Fibroblast of lung (primary cell): ENCODE measurements at places on chromosomes 6 and 20. TPM values are rescaled to one million over a fixed set of nuclear protein-coding genes. Genes with fewer than 3 reads are reported as not detected.

DNA sequence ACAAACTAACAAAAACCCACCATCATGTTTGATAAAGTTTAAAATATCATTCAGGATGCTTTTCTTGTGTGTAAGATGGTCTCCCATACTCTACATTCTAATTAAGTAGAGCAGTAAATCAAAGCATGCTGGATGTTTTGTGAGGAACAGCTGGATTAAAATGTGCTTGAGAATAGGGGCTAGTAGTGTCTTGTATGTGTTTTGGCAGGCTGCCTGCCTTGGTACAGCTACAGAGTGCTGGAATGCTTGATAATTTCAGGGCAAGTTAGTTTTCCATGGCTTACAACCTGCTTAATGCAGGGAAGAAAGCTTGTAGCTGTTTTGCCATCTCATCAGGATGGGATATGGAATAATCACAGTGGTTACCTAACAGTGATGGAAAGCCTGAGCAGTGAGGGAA, 636.6 kb upstream of the MMS22L start:
- no peaks in the 10 kb centered on the region for H3K36me3 ChIP-seq
- H3K4me1 ChIP-seq: no peaks in the 10 kb centered on the region
- H3K4me3 ChIP-seq: no peak overlapping the region
- H3K27ac ChIP-seq: no peak overlapping the region
- H3K27me3 ChIP-seq: no peaks in the 10 kb centered on the region

GRCh38 chr6:106281661-106282060, 43.9 kb downstream of the ATG5 start:
- H3K36me3 ChIP-seq: no peaks in the 10 kb centered on the region
- no peak for DNase-seq
- no peak overlapping the region for H3K27ac ChIP-seq

Gene RAET1E
- 0.51 and 1.5 TPM in 2 replicates for total RNA-seq

DNA sequence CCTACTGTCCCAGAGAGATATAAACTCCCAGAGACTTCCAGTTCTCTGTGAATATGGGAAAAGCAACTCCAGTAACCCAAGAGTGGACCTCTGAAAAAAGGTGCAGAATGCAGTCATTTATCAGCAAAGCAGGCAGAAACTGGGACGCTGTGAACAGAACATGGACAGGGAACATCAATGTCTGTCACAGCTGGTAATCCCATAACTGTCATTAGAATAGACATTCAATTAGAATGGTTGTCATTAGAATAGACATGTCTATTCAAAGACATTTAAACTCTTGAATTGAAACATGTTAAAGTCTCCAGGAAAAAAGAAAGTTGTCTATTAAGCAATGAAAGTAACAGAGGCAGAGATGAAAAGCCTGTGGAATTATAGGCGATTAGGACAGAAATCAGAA, 302.1 kb downstream of the BTBD3 start:
- no peaks in the 10 kb centered on the region for H3K27me3 ChIP-seq
- no peak for DNase-seq
- no peak overlapping the region for H3K4me3 ChIP-seq
- H3K36me3 ChIP-seq: no peaks in the 10 kb centered on the region
- no peaks in the 10 kb centered on the region for H3K4me1 ChIP-seq

DNA sequence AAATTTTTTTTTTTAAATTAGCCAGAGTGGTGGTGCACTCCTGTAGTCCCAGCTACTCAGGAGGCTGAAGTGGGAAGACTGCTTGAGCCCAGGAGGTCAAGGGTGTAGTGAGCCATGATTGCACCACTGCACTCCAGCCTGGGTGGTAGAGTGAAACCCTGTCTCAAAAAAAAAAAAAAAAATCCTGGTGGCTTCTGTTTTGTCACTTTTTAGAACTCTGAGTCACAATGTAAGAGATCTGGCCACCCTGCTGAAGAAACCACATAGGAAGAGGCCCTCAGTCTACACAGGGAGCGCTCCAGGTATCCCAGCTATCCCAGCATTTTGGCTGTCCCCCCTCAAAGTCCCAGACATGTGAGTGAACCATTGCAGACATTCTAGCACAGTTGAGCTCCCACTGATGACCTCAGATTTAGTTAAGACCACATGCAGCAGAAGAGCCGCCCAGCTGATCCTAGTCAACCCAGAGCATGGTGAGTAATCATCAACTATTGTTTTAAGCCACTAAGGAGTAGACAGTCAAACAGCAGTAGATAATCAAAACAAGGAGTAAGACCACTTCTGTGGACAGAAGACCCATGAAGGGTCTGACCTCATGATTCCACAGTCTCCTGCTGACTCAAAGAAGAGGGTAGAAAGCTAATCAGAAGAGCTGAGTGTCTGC, 12.7 kb upstream of the ARFGEF2 start:
- no peaks in the 10 kb centered on the region for H3K36me3 ChIP-seq
- peaks cover 3% of the 10 kb centered on the region for H3K4me1 ChIP-seq
- no peak for DNase-seq
- no peak overlapping the region for H3K27ac ChIP-seq
- no peak overlapping the region for H3K4me3 ChIP-seq
- peaks cover 5% of the 10 kb centered on the region for H3K27me3 ChIP-seq

- peaks cover 2% of the 10 kb centered on the region for H3K4me1 ChIP-seq
- no peaks in the 10 kb centered on the region for H3K27me3 ChIP-seq
- no peak overlapping the region for H3K27ac ChIP-seq
- peak; percentile 87 for DNase-seq
These were observed 9.7 kb downstream of the COL12A1 start for GRCh38 chr6:75196081-75196687.

DNA sequence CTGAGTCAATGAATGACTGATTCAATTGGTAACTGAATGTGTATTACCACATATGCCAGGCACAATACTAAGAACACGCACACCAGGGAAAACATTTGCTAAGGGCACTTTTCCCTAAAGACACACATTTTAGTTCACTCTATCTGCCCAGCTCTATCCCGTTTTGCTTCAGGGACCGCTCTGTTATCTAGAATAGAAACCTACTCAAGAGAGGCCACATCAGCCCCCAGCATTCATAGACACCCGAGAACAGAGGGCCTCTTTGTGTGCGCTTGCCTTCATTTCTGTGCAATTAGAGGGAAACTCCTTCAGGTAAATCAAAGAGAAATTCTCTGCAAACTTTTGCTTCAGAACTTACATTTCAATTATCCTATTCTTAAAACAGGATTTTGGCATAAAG, 50.3 kb downstream of the DZANK1 start:
- H3K27ac ChIP-seq: no peak overlapping the region
- H3K27me3 ChIP-seq: no peaks in the 10 kb centered on the region
- no peaks in the 10 kb centered on the region for H3K4me1 ChIP-seq
- no peak for DNase-seq
- H3K4me3 ChIP-seq: no peak overlapping the region
- H3K36me3 ChIP-seq: no peaks in the 10 kb centered on the region

DNA sequence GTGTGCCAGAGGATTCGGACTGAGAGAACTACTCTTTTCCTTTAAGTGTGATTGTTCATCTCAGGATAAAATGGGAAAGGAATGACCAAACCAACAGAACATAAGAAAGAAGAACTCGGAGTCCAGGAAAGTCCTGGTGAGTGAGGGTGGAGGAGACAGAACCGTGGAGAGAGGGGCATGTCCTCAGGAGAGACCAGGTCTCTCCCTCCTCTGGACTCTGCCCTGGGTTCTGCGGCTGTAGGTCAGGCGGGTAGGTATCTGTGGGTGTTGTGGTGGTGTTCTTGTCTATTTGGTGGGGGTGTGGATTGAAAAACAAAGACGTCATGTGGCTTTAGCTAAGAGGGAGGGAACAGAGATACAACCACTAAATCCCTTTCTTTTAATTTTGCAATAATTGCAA, 29.1 kb upstream of the AGPAT4 start:
- DNase-seq: no peak
- no peaks in the 10 kb centered on the region for H3K4me1 ChIP-seq

DNA sequence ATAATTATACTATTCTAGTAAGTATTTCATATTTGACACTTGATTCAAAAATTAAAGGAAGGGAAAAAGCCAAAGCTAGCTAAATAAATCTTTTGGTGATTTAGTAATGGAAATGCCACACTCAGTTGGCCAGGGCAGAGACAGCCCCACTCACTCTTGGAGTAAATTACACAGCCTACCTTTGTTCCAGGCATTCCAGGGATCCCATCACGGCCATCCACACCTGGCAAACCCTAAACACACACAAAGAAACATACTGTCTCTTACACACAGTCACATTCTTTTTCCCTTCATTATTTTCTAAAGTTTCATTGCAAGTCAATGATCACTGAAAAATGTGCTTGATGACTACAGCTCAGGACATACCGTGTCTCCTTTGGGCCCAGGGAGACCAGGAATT, 48.1 kb downstream of the COL9A1 start:
- no peaks in the 10 kb centered on the region for H3K36me3 ChIP-seq
- DNase-seq: no peak
- H3K4me1 ChIP-seq: no peaks in the 10 kb centered on the region
- no peak overlapping the region for H3K27ac ChIP-seq
- no peak overlapping the region for H3K4me3 ChIP-seq

Gene PCK1
- total RNA-seq: under 0.01 TPM in 1 of 2 replicates, not detected in the other

Gene OTOR
- not detected in 2 replicates for total RNA-seq

- no peaks in the 10 kb centered on the region for H3K36me3 ChIP-seq
- H3K4me1 ChIP-seq: peaks cover 11% of the 10 kb centered on the region
- H3K27ac ChIP-seq: no peak overlapping the region
These were observed 25.4 kb downstream of the VEGFA start for GRCh38 chr6:43795421-43795820.

Gene SIRPB2
- total RNA-seq: not detected in 2 replicates

GRCh38 chr6:145233955-145234354, 501.4 kb downstream of the EPM2A start:
- DNase-seq: no peak
- no peaks in the 10 kb centered on the region for H3K4me1 ChIP-seq
- H3K4me3 ChIP-seq: no peak overlapping the region
- no peak overlapping the region for H3K27ac ChIP-seq
- no peaks in the 10 kb centered on the region for H3K27me3 ChIP-seq

Gene FAXC
- total RNA-seq: 0.17 and 0.51 TPM in 2 replicates

- H3K27ac ChIP-seq: no peak overlapping the region
- no peaks in the 10 kb centered on the region for H3K27me3 ChIP-seq
- H3K4me1 ChIP-seq: peaks cover 4% of the 10 kb centered on the region
- H3K4me3 ChIP-seq: no peak overlapping the region
- DNase-seq: peak; percentile 65
- no peaks in the 10 kb centered on the region for H3K36me3 ChIP-seq
These were observed 26.5 kb downstream of the BCKDHB start for GRCh38 chr6:80133020-80133419.

GRCh38 chr6:124867121-124867520, 95.1 kb upstream of the RNF217 start:
- H3K36me3 ChIP-seq: no peaks in the 10 kb centered on the region
- no peak overlapping the region for H3K4me3 ChIP-seq
- H3K4me1 ChIP-seq: peaks cover 2% of the 10 kb centered on the region
- no peak overlapping the region for H3K27ac ChIP-seq

Gene NFATC2
- total RNA-seq: under 0.01 and 0.50 TPM in 2 replicates

- no peak for DNase-seq
- no peak overlapping the region for H3K27ac ChIP-seq
- no peaks in the 10 kb centered on the region for H3K27me3 ChIP-seq
- no peaks in the 10 kb centered on the region for H3K36me3 ChIP-seq
These were observed 124.2 kb upstream of the PTPN1 start for GRCh38 chr20:50385733-50386640.

DNA sequence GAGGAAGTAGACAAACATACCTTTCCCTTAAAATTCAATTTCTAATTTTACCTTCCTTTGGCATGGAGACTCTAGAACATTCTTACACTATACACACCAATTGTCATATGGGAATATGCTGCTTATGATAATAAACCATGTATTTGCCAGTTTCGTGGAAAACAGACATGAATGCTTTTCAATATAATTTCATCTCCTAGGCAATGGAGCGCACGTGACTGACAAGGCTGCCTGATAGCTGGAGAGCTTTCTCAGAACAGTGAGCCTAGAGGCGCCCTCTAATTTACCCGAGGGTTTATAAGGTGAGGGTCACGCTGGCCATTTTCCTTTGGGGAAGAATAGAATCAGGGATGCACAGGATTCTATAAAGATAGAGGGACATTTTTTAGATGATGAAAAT, 56.5 kb downstream of the PRR18 start:
- no peak overlapping the region for H3K4me3 ChIP-seq
- peaks cover 2% of the 10 kb centered on the region for H3K27me3 ChIP-seq

DNA sequence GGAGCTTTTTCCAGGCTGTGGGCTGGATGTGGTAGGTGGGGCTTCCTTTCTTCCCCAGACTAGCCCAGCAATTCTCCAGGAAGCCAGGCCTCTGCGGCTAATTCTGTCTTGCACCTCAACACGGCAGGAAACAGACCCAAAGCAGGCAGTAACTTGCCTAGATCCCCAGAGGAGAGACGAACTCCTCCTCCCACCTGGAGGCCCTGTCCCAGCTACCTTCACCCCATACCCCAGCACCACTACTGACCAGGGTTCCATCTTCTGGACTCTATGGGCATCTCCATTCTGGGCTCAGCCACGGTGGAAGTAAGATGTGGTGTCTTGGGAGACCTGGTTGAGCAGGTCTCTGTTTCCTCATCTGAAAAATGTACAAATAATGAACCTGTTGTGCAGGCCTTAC, 48.4 kb upstream of the ZNF337 start:
- no peak overlapping the region for H3K27ac ChIP-seq
- H3K27me3 ChIP-seq: no peaks in the 10 kb centered on the region
- no peak for DNase-seq
- no peaks in the 10 kb centered on the region for H3K4me1 ChIP-seq
- H3K4me3 ChIP-seq: no peak overlapping the region
- no peaks in the 10 kb centered on the region for H3K36me3 ChIP-seq

DNA sequence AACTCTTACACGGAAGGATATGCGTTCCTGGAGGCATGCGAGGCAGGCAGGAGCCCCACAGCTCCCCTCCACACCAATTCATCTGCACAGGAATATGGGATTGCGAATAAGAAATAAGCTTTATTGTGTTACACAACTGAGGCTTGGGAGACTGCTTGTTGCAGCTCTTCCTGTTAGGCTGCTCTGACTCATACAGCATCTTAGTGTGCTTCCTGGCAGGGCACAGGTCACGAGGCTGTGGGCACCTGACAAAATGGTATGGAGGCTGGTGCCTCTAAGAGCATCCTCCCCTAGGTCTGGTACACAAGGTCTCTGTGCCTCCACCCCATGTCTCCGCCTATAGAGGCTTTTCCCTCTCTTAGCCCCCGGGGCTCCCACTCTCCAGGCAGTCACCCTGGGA, 6.8 kb downstream of the SLC22A3 start:
- H3K36me3 ChIP-seq: no peaks in the 10 kb centered on the region
- H3K27me3 ChIP-seq: no peaks in the 10 kb centered on the region
- peak; percentile 37 for DNase-seq
- no peak overlapping the region for H3K4me3 ChIP-seq

GRCh38 chr6:78436335-78436734, 431.0 kb upstream of the IRAK1BP1 start:
- no peak overlapping the region for H3K4me3 ChIP-seq
- no peaks in the 10 kb centered on the region for H3K27me3 ChIP-seq
- H3K27ac ChIP-seq: no peak overlapping the region
- H3K36me3 ChIP-seq: no peaks in the 10 kb centered on the region
- peak; percentile 20 for DNase-seq
- no peaks in the 10 kb centered on the region for H3K4me1 ChIP-seq

GRCh38 chr20:48600470-48600945, 227.3 kb downstream of the PREX1 start:
- H3K4me3 ChIP-seq: no peak overlapping the region
- H3K27ac ChIP-seq: no peak overlapping the region
- DNase-seq: no peak
